WERI-Rb-1 (cell line): ENCODE measurements at places on chromosomes 3 and 15.

DNA sequence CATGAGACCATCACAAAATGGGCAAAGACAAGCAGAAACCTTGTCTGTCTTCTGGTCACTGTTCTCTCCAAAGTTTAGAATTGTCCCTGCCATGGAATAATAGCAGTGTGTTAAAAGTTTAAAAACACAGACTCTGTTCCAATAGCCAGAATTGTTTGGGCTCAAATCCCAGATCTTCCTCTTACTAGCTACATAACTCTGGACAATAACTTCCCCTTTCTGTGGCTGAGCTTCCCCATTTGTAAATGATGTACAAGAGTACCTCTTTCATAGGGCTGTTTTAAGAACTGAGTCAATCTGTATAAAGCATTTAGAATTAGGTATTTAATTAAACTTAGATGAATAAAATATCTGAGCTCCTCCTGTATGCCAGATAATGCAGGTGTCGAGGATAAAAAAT is 623.0 kb downstream of the NTRK3 start:
- no peak for DNase-seq

DNA sequence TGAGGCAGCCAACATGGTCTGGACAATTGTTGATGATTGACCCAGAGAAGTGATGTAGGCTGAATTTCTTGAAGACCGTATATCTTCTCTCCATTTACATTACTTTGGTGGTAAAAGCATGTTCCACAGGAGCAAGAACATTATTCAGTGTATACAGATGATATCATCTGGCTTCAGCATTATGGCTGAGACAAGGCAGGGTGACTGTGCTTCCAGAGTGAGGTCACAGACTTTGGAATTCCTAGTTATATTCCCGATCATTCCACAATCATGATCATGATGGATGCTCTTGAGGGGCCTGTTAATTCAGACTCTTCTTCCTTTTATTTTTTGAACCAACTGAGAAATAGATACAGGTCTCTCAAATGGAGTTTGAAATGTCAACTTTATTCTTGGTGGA is 19.0 kb downstream of the PLS1 start:
- DNase-seq, result no peak

DNA sequence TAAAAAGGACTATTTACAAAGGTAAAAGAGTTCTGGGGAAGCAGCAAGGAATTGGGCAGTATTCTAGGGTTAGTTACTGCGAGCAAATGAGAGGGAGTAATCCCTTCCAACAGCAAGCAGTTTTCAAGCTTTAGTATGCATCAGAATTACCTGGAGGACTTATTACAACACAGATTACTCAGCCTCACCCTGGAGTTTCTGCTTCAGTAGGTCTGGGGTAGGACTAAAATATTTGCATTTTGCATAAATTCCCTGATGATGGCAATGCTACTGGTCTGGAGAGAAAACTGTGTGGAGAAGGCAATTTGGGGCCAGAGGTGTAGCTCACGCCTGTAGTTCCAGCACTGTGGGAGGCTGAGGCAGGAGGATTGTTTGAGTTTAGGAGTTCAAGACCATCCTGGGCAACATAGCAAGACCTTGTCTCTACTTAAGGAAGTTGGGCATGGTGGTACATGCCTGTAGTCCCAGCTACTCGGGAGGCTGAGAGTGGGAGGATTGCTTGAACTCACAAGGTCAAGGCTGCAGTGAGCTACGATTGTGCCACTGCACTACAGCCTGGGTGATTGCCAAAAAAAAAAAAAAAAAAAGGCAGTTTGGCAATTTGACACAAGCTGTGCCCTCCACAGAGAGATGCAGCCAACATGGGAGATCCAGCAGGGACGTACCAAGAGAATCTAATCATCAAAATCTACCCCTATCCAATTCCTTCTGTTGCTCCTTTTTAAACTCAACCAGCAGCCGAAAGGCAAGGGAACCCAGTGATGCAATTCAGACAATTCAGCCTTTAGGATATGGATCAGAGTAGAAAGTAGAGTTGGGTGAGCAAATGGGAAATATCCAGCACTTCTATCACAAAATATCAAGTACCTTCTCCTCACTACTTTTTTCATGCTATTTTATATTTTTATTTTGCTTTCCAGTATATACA is 27.1 kb upstream of the AP4E1 start:
- no peak for DNase-seq

DNA sequence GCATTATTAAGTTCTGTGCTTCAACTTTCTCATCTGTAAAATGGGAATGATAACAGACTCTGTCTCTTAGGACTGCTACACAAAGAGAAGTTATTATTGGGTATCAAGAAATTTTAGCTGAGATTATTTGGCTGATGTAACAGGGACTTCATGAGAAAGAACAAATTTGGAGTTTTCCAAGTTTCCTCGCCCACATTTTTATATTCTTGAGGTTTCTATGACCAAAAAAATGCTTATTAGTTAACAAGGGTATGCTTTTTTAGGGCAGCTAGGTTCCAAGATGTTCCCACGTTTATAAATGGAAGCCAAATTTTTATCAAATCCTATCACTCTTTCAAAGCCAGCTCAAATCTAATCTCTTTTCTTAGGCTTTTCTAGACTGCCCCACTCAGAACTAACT is 50.6 kb upstream of the C3orf80 start:
- DNase-seq, result no peak

- DNase-seq, result no peak
Observed at GRCh38 chr3:188124184-188124583, 29.8 kb upstream of the LPP start.

- no peak for DNase-seq
Observed at GRCh38 chr15:82132742-82133141, 86.9 kb upstream of the MEX3B start.

GRCh38 chr15:52031556-52031955 is 12.5 kb downstream of the MAPK6 start:
- DNase-seq, result no peak

DNA sequence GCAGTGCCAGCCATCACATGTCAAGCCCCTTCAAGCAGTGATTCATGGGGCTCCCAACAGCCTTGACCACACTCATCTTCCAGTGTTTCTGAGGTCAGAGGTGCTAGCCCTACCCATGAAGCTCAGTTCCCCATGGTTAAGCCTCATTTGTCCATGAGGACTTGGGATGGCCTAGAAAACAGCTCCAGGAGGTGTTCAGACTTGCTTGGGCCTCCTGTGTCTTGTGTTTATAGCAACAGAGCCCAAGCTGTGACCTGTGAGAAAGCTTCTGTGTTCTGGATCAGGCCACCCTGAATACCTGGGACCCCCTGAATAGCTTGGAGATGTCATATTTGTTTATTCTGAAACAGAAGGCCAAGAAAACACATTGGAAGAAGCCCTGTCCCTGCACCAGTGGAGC is 36.7 kb downstream of the LARP6 start:
- DNase-seq, result no peak

DNA sequence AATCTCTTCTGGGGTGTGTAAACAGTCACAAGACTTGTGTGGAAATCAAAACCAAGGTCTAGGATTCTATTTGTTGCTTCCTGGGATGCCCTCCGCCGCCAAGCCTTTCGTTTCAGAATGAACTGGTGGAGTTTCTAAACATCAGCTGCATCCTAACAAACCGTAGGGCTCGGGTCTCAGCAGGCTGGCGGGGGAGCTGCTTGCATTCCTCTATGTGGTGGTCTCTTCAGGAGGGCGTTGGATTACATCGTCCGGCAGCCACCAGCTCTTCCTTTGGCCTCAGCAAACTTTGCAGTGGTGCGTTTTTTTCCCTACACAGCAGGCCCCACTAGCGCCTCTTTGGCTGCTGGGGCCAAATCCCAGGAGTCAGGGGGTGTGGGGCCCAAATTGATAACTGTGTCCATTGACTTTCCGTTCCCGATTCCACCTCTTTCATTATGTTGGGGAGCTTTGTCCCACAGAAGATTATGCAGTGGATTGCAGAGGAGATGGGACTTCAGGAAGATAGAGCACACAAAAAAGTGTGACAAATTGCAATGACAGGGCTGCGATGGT is 390.0 kb upstream of the NR2F2 start:
- no peak for DNase-seq

DNA sequence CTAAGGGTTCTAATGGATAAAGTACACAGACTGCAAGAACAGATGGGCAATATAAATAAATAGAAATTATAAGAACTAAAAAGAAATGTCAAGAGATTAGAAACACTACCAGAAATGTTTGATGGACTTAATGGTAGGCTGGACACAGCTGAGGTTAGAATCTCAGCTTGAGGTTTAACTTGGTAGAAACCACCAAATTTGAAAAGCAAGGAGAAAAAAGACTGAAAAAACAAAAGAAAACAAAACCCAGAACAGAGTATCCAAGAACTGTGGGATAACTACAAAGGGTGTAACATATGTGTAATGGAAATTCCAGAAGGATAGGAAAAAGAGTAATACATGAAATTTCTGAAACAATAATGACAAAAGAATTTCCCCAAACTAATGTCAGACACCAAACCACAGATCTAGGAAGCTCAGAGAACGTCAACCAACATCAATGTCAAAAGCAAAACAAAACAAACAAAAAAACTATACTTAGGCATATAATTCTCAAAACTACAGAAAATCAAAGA is 35.0 kb downstream of the RFX7 start:
- no peak for DNase-seq

GRCh38 chr3:177037241-177037640 is 160.0 kb downstream of the TBL1XR1 start:
- no peak for DNase-seq

DNA sequence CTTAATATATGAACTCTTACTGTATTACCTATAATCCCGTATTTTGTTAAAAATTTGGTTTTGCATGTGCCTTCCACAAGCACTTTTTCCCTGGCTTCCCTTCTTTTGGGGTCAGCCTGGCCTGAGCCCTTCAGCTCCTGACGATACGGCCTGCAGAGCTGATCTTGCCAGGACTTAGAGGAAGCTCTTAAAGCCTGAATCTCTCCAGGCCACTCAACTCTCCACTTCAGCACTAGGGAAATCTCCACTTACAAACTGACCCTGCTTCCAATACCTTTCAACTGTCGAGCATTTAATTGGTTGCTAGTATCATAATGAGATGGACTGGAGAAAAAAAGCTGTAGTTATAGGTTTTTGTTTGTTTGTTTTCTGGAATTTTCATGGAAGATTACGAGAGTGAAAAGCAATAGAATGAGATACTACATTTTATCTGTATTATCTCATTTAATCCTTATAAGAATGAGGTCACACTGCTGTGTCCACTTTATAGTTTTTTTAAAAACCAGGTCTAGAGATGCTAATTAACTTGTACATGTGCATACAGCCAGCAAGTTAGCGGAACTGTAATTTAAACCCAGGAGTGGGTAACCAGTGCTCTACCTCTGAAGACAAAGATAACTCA is 54.8 kb downstream of the ZBTB38 start:
- no peak for DNase-seq

DNA sequence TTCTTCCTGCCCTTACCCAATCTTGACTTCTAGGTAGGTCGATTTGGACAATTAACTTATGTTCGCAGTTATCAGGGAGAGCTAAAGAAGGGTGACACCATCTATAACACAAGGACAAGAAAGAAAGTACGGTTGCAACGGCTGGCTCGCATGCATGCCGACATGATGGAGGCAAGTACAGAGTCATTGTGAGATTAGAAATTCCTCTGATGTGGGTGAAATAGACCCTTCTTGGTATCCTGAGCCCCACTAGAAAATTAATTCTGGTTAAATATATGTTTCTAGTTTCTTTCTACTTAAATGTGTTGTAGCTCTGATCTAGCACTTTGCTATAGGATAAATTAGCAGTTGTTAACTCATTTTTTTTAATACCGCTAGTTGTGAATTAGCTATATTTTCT is 13.6 kb downstream of the LXN start:
- no peak for DNase-seq

DNA sequence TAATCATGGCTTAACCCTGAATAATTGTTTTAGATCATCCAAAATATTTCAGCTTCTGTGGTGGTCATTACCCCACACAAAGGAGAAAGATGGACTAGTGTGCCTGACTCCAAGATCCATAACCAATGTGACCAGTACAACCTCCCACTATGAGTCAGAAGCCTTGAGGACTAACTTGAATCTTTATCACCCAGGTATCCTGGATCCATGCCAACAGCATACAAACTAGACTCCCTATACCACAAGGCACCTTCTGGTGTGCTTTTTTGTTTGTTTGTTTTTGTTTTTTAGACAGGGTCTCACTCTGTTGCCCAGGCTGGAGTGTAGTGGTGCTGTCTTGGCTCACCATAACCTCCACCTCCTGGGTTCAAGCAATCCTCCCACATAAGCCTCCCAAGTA is 317.7 kb downstream of the VPS13C start:
- no peak for DNase-seq

DNA sequence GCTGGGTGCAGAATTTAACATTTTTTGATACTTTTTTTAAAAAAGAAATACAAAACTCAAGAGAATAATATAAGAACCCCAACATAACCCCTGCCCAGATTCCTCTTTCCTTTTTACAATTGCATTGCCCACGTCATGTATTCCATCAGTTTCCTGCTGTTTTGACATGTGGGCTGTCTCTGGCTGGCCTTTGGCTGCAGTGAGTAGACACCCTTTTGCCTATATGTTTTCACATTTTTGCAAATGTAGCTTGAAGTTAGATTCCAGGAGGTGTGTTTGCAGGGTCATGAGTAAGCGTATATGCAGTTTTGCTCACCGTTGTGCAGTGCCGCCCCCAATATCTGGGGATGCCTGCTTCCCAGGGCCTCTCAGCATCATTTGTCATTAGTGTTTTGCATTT is 28.0 kb upstream of the ATP10A start:
- DNase-seq, result no peak

- no peak for DNase-seq
Observed at GRCh38 chr3:56118968-56119367, 349.3 kb downstream of the ERC2 start.

GRCh38 chr3:22244761-22245521 is 493.9 kb upstream of the ZNF385D start:
- no peak for DNase-seq

DNA sequence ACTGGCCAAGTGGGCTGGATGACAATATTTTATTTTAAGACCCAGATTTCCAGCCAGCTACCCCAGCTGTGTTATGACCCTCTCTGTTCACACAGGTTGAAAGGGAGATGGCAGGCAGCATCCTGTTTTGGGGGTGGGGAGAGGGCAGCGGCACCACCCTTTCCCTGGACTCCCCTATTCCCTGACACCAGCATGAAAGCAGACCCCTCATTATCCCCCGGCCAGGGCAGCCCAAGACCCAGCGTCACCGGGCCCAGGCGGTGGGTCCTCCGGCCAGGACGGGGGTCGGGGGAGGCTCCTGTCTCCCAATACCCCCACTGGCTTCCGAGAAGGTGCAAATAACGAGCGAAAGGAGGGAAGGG is 127.6 kb upstream of the MEF2A start:
- DNase-seq, result peak; percentile 1

GRCh38 chr3:169454060-169454317 is 209.5 kb downstream of the MECOM start:
- no peak for DNase-seq

DNA sequence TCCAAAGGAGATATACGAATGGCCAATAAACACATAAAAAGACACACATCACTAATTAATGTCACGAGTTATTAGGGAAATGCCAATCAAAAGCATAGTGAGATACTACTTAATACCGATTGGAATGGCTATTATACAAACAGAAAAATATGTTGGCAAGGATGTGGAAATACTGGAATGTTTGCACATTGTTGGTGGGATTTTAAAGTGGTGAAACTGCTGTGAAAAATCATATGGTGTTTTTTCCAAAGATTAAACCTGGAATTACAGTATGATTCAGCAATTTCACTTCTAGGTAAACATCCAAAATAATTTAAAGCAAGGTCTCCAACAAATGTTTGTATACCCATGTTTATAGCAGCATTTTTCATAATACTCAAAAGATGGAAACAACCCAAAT is 765.5 kb downstream of the VGLL3 start:
- no peak for DNase-seq

- DNase-seq, result no peak
Observed at GRCh38 chr3:60809857-60810610, 441.2 kb downstream of the FHIT start.

- DNase-seq, result no peak
Observed at GRCh38 chr15:36734366-36734765, 154.9 kb downstream of the CDIN1 start.
